ENCODE measurements at places on chromosomes 7 and 10.

GRCh38 chr10:132249824-132250375 is 57.9 kb downstream of the STK32C start:
- DNase-seq: no peak

DNA sequence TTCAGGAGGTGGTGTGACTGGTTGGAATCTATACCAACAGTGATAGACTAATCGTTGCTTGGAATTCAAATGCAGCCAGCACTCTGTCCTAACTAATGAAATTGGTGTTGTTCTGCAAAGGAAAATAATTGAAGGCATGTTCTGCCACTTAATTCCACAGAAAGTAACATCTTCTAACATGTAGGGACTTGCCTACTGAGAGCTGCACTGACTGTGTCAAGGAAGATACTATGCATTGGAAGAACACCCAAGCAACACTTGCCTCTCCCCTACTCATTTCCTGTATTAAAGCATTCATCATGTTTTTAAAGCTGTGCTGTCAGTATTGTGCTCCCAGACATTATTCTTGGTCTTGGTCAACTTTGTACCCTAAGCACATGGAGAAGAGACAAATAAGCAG is 2.7 kb upstream of the CYP3A7 start:
- no peak for DNase-seq

- no peak for DNase-seq
Measured at GRCh38 chr7:147523056-147523455, 1067.5 kb upstream of the C7orf33 start.

DNA sequence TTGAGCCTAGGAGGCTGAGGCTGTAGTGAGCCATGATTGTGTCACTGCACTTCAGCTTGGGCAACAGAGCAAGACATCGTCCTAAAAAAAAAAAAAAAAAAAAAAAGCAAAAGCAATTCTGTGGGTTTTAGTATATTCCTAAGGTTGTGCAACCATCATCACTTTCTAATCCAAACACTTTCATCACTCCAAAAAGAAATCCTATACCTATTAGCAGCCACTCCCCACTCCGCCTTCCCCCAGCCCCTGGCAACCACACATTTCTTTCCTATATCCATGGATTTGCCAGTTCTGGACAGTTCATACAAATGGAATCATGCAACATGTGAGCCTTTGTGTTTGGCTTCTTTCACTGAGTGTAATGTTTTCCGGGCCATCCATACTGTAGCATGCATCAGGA is 20.4 kb downstream of the ZAN start:
- no peak for DNase-seq

- no peak for DNase-seq
Measured at GRCh38 chr7:31910191-31910590, 160.0 kb downstream of the PDE1C start.

- peak; percentile 10 for DNase-seq
Measured at GRCh38 chr7:54846273-54846672, 87.3 kb upstream of the SEC61G start.

GRCh38 chr7:42128703-42129102 is 108.3 kb downstream of the GLI3 start:
- peak; percentile 48 for DNase-seq

- no peak for DNase-seq
Measured at GRCh38 chr7:155386608-155387007, 71.3 kb upstream of the EN2 start.

DNA sequence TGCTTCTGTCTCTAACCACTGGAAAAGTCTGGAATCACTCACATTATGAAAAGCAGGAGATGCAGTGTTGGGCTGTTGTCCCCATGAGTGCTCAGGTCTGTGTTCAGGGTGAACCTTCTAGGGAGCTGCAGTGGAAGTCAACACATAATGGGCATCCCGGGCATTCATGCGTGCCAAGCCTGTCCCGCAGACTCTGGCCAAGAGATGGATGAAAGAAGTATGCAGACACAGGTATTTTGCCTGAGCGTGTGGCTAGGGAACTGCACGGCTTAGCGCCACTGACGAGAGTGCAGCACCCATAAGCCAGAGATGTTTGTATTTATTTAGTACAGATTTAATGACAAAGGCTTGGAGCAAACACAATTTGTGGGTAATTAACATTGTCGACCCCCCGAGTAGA is 84.7 kb downstream of the GPR26 start:
- no peak for DNase-seq

GRCh38 chr7:155598810-155599210 is 45.7 kb upstream of the RBM33 start:
- peak; percentile 76 for DNase-seq

DNA sequence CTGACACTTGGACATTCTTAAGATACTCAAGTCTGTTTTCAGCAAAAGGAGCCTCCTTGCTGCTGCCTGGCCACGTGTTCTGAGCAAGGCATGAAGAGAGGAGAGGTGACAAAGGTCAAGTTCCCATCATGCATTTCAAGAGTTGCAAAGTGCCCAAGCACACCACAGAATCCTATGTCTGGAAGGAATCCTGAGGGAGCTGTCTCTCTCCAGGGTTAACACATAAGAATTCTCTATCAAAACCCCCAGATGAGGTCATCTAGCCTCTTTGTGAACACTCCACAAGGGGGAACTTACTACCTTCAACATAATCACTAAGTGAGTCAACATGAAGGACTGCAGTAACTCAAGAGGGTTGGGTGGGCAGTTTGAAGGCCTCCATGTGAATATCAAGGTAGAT is 155.5 kb downstream of the RNF216 start:
- peak; percentile 93 for DNase-seq

- no peak for DNase-seq
Measured at GRCh38 chr7:110921595-110922151, 169.3 kb upstream of the LRRN3 start.

- peak; percentile 85 for DNase-seq
Measured at GRCh38 chr10:77357611-77358310, 279.8 kb downstream of the KCNMA1 start.

DNA sequence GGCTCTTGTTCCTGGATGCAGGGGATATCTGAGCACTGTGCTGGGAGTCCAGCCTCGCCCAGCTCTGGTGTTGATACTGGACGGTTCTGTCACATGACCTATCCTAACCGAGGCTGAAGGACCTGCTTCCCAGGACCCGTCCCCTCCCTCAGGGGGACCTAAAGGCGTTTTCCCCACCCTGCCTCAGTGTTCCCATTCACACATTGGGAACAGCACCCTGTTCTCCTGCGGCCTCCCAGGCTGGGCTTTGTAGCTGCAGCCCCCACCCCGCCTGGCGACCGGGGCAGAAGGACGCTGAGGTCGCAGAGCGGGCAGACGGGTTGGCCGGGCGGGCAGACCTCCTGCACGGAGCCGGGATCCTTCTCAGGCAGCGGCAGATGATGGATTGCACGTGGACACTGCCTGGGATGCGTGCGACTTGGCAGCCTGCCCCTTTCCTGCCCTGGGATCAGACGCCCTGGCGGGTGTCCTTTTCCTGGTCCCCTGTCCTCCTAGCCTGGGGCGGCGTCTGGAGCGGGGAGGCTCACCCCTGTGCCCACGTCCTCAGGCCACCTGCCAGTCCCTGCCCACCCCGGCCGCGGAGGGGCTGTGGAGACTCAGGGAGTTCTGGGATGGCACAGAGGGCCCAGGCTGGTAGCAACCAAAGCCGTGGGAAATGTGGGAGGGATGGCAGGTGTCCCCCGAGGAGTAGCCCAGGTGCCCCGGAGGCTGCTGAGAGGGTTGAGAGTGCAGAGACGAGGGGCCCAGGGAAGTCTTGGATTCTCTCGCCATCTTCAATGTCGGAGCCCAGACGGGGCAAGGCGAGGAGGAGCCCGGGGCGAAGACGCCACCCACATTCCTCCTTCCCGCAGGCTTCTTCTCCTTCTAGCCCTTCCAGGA is 17.2 kb upstream of the PSMG3 start:
- no peak for DNase-seq

GRCh38 chr7:90961037-90961725 is 303.1 kb upstream of the FZD1 start:
- peak; percentile 19 for DNase-seq

DNA sequence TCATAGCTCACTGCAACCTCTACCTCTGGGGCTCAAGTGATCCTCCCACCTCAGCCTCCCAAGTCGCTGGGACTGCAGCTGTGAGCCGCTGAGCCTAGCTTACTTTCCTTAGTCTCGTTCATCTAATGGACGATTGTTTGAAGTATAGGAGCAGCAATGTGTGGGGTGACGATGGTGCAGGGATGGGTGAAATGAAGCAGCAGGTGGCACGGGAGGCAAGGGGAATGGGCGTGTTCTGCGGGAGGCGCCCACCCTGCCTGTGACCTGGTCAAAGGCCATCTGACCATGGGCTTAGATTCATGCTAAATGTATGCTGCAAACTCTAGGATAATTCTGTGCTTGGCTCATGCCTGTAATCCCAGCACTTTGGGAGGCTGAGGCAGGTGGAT is 210.7 kb downstream of the MAD1L1 start:
- no peak for DNase-seq
